ENCODE measurements at places on chromosomes 11 and 22. TPM values are rescaled to one million over a fixed set of nuclear protein-coding genes. Genes with fewer than 3 reads are reported as not detected.

GRCh38 chr11:93840180-93840579 lies 10.2 kb downstream of the VSTM5 start:
- no peaks in the 10 kb centered on the region for H3K36me3 ChIP-seq
- no peak overlapping the region for H3K4me3 ChIP-seq
- peaks cover 13% of the 10 kb centered on the region for H3K4me1 ChIP-seq
- no peak overlapping the region for H3K27ac ChIP-seq
- DNase-seq, result no peak
- H3K27me3 ChIP-seq, result no peaks in the 10 kb centered on the region

GRCh38 chr11:67691149-67691548 lies 16.7 kb upstream of the ALDH3B2 start:
- H3K36me3 ChIP-seq, result no peaks in the 10 kb centered on the region
- DNase-seq, result no peak
- H3K27me3 ChIP-seq, result no peaks in the 10 kb centered on the region
- H3K4me1 ChIP-seq, result peaks cover 5% of the 10 kb centered on the region
- H3K27ac ChIP-seq, result no peak overlapping the region

DNA sequence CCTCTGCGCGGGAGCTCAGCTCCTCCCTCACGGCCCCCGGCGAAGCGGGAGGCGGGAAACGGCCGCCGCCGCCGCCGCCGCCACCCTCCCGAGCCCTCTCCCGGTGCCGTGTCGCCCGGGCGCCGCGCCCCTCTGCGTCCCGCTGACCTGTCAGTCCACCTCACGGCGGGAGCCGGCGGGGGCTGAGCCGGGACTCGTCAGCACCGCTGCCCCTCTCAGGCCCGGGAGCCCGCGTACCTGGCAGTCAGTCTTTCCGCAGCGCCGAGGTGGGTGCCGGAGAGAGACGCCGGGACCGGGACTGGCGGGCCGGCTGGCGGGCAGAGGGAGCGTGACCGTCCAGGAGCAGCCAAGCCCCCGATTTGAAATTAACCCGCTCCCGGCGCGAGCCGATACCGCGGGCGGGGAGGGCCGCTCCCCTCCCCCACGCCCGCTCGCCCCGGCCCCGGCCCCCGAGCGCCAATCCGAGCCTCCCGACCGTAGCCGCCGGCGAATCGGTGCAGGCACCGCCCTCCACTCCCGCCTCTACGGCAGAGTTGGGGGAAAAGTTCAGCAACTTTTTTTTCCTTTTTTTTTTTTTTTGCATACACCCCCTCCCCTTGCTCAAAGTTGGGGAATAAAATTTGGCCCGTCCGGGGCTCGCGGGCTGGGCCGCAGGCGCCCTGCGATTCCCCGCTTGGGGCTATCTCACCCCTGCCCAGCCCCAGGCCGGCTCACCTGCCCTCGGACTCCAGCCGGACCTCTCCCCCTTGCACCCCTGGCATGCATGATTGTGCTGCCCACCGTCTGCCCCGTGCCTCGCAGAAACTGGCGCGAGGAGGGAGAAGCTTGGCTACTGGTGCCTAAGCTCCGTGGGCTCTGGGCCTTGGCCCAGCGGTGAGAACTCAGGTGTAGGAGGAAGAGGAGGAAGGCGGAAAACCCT lies 774 bp upstream of the E2F8 start:
- peaks cover 45% of the 10 kb centered on the region for H3K4me1 ChIP-seq
- H3K4me3 ChIP-seq, result peak overlapping the region; percentile 71
- DNase-seq, result no peak
- H3K36me3 ChIP-seq, result no peaks in the 10 kb centered on the region
- no peaks in the 10 kb centered on the region for H3K27me3 ChIP-seq
- peak overlapping the region; percentile 22 for H3K27ac ChIP-seq

BIK gene
- polyA plus RNA-seq, result 4.4 TPM

- H3K27ac ChIP-seq, result no peak overlapping the region
- no peaks in the 10 kb centered on the region for H3K36me3 ChIP-seq
- no peak for DNase-seq
Observed at GRCh38 chr11:76707293-76707825, 36.8 kb upstream of the LRRC32 start.

- peaks cover 6% of the 10 kb centered on the region for H3K4me1 ChIP-seq
- no peak overlapping the region for H3K27ac ChIP-seq
- no peak for DNase-seq
- no peak overlapping the region for H3K4me3 ChIP-seq
Observed at GRCh38 chr11:27770576-27770975, 70.3 kb upstream of the BDNF start.
